Retinal pigment epithelial cell (primary cell): ENCODE measurements at places on chromosomes 3 and 15.
A peak's percentile ranks its signal among the peaks of the same experiment; 100 is the strongest.

DNA sequence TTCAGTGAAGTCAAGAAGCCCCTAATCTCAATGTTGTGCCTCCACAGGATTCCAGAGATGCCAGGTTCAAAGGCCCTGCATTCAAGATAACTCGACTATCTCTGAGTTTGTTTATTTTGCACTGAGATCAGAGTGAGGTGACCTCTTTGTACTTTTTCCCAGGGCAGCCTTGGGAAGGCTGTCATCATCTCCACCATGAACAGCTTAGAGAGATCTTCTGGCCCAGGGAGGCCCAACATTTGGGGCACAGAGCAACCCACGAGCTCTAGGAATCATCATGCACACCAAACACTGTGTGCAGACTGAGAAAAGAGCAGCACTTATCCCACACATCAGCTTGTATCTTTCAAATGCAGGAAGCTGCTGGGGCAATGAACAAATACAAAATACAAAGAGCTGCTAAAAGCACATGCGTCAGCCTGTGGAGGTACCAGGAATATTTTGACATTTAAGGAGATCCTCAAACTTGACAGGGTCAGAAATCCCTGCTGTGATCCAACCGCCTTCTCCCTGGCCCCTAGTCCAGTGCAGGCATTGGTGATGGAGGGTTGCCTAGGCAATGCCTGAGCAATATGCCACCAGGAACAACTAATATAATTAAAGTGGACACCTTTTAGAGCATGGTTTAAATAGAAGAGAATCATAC lies 33.6 kb downstream of the TRIM42 start:
- no peak for DNase-seq

DNA sequence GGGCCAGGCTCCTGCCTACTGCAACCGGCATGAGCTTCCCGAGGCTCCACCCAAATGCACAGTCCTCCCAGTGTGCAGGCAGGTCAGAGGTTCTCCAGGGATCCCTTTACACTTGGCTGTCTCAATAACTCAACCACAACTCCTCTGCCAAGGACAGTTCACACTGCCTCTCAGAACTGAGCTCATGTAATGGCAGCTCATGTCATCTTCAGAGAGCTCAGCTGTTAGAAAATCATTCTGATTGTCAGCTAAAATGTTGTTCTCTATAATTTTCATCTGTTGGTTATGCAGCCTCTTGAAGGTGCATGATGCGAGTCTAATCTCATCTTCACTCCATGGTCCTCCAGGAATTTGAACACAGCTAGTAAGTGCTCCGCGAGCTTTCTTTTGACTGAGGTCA lies 76.7 kb downstream of the SST start:
- no peak for DNase-seq

- no peak for DNase-seq
These were observed 277.0 kb upstream of the PLSCR5 start for GRCh38 chr3:146881966-146882760.

- DNase-seq, result peak; percentile 6
These were observed 39.6 kb upstream of the FAM98B start for GRCh38 chr15:38414357-38414756.

- DNase-seq, result no peak
These were observed 262.1 kb upstream of the TBL1XR1 start for GRCh38 chr3:177459401-177459800.

- DNase-seq, result peak; percentile 71
These were observed 17.3 kb upstream of the STAC start for GRCh38 chr3:36362973-36363372.

DNA sequence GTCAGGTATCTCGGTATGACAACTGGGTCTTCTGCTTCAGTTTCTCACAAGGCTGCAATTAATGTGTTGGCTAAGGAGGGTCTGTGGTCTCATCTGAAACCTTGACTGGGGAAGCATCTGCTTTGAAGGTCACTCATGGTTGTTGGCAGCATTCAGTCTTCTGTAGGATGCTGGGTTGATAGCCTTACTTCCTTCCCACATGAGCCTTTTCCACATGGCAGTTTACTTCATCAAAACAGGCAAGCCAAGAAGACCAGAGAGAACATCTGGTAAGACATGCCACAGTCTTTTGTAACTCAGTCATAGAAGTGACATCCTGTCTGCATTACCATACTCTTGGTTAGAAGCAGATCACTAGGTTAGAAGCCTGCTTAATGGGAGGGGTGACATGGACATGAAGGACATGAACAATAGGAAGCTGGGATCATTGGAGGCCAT lies 49.5 kb downstream of the CMC1 start:
- DNase-seq, result no peak

DNA sequence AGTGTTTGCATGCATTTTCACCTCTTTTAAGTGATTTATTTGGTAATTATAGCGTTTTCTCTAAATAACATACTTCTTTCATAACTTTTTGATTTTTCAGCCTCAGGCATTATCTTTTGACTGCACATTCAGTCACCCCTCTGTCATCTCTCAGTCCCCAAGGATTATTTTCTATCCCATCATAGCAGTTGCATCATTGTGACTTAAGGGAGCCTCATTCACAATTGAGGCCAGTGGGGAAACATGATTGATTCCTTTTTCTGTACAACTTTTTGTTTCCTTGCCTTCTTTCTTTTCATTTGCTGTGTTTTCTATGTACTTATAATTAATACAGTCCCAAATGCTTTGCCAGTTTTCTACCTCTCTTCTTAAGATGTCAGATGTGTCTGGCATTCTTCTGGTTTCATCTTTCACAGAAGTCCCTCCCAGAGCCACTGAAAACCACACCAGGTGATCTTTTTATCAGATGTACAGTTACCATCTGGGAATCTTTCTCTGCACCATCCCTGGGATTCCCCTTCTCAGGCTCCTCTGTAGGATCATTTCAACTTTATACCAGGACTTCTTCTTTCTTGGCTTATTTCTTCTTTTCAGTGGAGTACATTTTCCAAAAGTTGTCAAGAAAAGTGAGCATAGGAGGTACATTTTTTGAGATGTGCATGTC lies 151.4 kb downstream of the RAP2B start:
- DNase-seq, result no peak

- no peak for DNase-seq
These were observed 96.2 kb upstream of the KCNMB2 start for GRCh38 chr3:178440043-178440442.

- DNase-seq, result no peak
These were observed 239.3 kb downstream of the DTWD1 start for GRCh38 chr15:49860101-49860500.
